H9 (cell line): ENCODE measurements at places on chromosomes 2 and 18. TPM values are rescaled to one million over a fixed set of nuclear protein-coding genes. Genes with fewer than 3 reads are reported as not detected.

- no peak for DNase-seq
Measured at GRCh38 chr2:203533676-203534591, 1.2 kb downstream of the RAPH1 start.

Gene RAPGEF4
- 1.4 and 1.5 TPM in 2 replicates for total RNA-seq

DNA sequence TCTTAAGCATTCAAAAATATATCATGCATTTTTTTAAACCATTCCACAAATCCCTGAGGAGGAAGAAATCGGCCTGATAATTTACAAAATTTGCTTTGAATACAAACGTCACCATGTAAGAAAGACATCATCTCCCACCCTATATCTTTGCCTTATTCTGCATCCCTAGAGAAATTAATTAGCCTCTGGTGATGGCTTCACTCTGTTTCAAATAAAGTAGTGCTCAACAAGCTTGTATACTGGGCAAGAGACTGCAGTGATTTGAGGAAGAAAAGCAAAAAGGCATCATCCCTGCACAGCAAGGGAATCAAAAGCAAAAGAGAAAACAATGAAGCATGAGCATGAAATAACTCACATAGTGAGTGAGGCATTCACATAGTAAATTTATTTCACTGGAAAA is 375.5 kb downstream of the CDH7 start:
- DNase-seq: no peak

DNA sequence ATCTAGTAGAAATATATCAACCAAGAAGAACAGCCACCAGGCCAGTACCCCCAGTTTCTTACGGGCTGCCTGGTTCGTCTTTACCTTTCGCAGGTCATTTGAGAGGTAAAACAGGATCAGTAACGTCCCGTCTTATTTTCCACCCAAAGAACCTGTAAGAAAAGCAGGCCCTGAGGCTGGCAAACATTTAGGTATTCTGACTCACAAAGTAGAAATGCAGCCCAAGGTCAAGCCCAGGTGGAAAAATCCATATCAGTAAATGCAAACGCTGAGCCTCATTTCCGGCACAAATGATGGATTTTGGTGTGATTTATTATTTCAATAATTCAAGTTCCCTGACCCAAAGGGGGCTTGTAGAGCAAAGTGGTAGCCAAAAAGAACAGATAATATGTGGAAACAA is 171.2 kb downstream of the ZNF516 start:
- DNase-seq: no peak

DNA sequence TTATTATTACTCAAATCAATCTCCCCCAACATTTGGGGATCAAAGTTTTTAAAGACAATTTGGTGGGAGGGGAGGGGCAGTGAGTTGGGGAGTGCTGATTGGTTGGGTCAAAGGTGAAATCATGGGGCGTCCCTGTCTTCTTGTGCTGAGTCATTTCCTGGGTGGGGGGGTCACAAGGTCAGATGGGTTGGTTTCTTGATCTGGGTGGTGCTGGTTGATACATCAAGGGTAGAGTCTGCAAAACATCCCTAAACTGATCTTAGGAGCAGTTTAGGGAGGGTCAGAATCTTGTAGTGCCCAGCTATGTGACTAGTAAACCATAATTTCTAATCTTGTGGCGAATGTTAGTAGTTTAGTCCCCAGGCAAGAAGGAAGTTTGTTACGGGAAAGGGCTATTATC is 67.4 kb downstream of the MOGAT1 start:
- DNase-seq: no peak

DNA sequence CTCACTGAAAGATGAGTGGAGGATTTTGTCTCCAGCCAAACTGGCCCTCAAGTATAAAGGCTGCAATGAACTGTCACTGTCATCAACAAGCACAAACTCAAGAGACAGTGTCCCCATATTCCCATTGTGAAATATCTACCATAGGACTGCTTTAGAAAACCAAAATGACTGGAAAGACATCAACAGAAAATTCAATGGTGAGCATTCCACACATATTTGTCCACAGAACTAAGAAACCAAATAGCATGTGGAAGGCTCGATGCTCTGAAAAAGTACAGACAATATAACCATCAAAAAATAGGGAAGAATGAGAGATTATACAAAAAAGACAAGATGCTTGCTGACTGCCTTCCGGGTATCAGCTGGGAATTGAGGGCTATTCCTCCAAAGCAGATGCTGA is 37.6 kb downstream of the TGFBRAP1 start:
- no peak for DNase-seq
